ENCODE measurements at places on chromosomes 6 and 20. TPM values are rescaled to one million over a fixed set of nuclear protein-coding genes. Genes with fewer than 3 reads are reported as not detected.

- no peaks in the 10 kb centered on the region for H3K36me3 ChIP-seq
- no peaks in the 10 kb centered on the region for H3K4me1 ChIP-seq
- H3K27me3 ChIP-seq = peaks cover 2% of the 10 kb centered on the region
- H3K27ac ChIP-seq = no peak overlapping the region
Observed at GRCh38 chr6:147441751-147442150, 66.7 kb upstream of the SAMD5 start.

GRCh38 chr6:69958978-69959377, 92.6 kb downstream of the COL19A1 start:
- no peaks in the 10 kb centered on the region for H3K27me3 ChIP-seq
- no peak overlapping the region for H3K4me3 ChIP-seq
- H3K4me1 ChIP-seq = no peaks in the 10 kb centered on the region
- H3K36me3 ChIP-seq = no peaks in the 10 kb centered on the region

GRCh38 chr6:139871803-139872510, 497.5 kb upstream of the CITED2 start:
- no peak overlapping the region for H3K4me3 ChIP-seq
- H3K4me1 ChIP-seq = peaks cover 14% of the 10 kb centered on the region

The BIRC7 gene
- polyA plus RNA-seq = 2.6 TPM

DNA sequence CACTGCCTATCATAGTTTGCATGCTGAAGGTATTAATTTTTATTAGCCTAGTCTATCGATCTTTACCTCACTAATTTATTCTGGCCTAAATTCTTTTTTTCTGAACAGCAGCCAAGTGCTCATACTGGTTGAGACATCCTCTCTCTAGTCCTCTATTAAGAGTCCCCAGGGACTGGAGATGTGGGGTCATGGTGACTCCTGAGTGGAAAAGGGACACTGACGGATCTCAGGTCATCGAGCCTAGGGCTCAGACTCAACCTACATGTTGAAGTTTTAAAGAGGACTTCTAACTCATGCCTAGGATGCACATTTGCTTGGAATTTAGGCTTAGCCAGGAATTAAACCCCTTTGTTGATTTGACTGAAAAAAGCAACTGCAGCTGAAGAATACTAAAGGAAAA, 378.1 kb downstream of the BTBD9 start:
- H3K27ac ChIP-seq = no peak overlapping the region
- no peaks in the 10 kb centered on the region for H3K27me3 ChIP-seq
- H3K4me3 ChIP-seq = no peak overlapping the region
- no peak for DNase-seq
- H3K4me1 ChIP-seq = peaks cover 9% of the 10 kb centered on the region
